Pancreas (tissue), 10 donors: ENCODE measurements at places on chromosomes 16 and 17. TPM values are rescaled to one million over a fixed set of nuclear protein-coding genes. Genes with fewer than 3 reads are reported as not detected.
A peak's percentile ranks its signal among the peaks of the same experiment; 100 is the strongest.

GRCh38 chr17:57954397-57955182 is 622 bp downstream of the CUEDC1 start:
- DNase-seq, result peak; percentile 62
- H3K4me1 ChIP-seq, result no peaks in the 10 kb centered on the region
- H3K27ac ChIP-seq, result peak overlapping the region; percentile 94

DNA sequence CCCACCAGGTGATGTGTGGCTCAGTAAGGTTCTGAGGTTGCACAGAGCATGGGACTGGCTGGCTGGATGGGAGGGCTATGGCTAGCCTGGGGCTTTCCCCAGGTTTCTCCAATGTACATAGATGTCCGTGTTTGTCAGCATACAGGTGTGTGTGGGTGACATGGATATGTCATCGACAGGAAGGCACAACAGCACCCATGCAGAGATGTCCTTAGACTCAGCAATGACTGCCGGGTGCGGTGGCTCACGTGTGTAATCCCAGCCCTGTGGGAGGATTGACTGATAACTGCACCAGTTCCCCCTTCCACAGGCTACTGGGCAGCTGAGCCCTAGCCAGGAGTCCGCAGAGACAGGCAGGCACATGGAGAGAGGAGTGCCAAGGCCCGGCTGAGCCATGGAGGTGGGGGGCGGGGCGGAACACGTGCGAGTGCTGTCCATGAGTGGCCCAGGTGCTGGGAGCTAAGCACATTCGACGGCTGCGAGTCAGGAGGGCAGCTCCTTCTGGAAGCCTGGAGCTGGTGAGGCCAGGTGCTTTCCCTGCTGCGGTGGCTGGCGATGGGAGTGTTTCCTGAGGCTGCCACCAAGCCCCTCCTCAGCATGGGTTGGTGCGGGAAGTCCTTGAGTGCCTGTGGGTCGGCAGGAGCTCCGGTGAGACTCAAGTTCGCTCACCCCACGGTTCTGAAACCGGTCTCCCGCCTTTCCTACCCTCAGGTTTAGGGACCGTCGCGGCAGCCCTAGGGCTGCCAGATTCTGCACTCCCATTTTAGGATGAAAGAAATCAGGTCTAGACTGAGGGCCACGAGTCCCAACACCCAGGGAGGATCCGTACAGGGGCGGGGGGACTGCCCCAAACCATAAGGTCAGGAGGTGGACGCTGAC is 858 bp upstream of the ASPSCR1 start:
- DNase-seq, result peak; percentile 79
- H3K4me3 ChIP-seq, result peak overlapping the region; percentile 76
- peaks cover 3% of the 10 kb centered on the region for H3K4me1 ChIP-seq
- H3K27me3 ChIP-seq, result no peaks in the 10 kb centered on the region

DNA sequence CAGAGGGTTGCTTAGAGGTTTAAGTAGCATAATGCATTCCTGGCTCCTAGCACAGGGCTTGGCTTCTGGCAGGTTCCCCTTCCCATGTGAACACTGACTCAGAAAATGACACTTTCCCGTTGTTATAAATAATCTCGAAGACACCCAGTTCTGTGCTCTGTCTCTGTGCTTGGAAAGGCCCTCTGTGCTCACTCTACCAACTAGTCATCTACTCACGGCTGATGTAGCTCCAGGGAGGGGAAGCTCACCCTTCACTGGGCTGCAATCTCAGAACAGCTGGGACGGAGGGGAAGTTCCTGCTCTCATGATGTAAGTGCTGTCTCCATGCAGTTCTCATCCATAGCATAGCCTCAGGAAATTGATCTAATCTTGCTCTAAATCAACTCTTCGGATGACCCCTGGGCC is 230.5 kb upstream of the ASIC2 start:
- no peaks in the 10 kb centered on the region for H3K4me1 ChIP-seq
- no peak overlapping the region for H3K27ac ChIP-seq
- DNase-seq, result no peak
- H3K27me3 ChIP-seq, result no peaks in the 10 kb centered on the region
- no peak overlapping the region for H3K4me3 ChIP-seq

- H3K4me3 ChIP-seq, result no peak overlapping the region
- H3K27ac ChIP-seq, result no peak overlapping the region
- no peak for DNase-seq
- H3K4me1 ChIP-seq, result no peaks in the 10 kb centered on the region
- H3K36me3 ChIP-seq, result no peaks in the 10 kb centered on the region
- no peaks in the 10 kb centered on the region for H3K27me3 ChIP-seq
Observed at GRCh38 chr17:78242024-78242742, 10.8 kb downstream of the TMEM235 start.

DNA sequence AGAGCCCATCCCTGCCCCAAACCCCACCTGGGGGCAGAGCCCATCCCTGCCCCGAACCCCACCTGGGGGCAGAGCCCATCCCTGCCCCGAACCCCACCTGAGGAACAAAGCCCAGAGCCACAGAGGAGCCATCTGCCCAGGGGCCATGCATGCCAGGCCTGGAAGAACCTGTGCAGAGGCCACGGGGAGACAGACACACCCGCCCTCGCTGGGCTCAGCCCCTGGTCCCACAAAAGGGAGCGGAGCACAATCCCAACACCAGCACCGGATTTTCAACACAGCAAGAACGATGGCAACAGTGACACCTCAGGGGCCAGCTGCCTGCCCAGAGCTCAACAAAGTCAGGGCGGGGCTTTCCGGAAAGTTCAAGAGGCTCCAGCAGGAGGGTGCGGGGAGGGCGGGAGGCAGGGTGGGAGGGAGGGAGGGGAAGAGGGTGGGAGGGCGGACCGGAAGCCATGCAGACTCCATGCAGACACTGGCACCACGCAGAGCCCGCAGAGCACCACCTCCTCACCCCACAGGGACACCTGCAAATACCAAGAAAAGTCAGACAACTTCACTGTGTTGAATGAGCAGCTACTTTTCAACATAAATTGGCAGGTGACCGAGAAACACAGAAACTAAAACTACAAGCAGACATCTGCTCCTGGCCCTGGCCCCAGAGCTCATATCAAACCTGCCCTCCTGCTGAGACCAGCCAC is 27.9 kb upstream of the C16orf95 start:
- peaks cover 38% of the 10 kb centered on the region for H3K36me3 ChIP-seq
- H3K4me3 ChIP-seq, result no peak overlapping the region
- H3K27ac ChIP-seq, result no peak overlapping the region
- no peaks in the 10 kb centered on the region for H3K27me3 ChIP-seq
- no peak for DNase-seq
- H3K4me1 ChIP-seq, result no peaks in the 10 kb centered on the region

Gene SMPD3
- 0.83 TPM for total RNA-seq

DNA sequence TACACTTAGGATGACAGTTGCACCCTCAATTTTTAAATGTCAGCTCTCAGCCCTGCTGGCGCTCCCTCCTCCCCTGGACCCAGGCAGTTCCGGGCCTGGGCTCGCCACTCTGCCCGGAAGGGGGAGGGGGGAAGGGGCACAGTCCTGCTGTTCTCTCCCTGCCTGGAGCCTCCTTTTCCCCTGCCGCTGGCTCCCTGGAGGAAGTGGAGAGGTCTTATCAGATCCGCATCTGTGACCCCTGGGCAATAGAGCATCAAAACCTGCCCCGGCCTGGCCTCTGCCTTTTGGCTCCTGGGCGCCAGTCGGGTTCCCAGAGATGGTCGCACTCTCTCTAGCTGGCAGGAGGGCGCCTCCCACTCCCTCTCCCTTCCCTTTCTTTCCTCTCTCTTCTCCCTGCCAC is 149.3 kb downstream of the IRF8 start:
- H3K36me3 ChIP-seq, result no peaks in the 10 kb centered on the region
- no peak overlapping the region for H3K27ac ChIP-seq
- no peaks in the 10 kb centered on the region for H3K4me1 ChIP-seq
- no peaks in the 10 kb centered on the region for H3K27me3 ChIP-seq
- DNase-seq, result no peak
- no peak overlapping the region for H3K4me3 ChIP-seq

DNA sequence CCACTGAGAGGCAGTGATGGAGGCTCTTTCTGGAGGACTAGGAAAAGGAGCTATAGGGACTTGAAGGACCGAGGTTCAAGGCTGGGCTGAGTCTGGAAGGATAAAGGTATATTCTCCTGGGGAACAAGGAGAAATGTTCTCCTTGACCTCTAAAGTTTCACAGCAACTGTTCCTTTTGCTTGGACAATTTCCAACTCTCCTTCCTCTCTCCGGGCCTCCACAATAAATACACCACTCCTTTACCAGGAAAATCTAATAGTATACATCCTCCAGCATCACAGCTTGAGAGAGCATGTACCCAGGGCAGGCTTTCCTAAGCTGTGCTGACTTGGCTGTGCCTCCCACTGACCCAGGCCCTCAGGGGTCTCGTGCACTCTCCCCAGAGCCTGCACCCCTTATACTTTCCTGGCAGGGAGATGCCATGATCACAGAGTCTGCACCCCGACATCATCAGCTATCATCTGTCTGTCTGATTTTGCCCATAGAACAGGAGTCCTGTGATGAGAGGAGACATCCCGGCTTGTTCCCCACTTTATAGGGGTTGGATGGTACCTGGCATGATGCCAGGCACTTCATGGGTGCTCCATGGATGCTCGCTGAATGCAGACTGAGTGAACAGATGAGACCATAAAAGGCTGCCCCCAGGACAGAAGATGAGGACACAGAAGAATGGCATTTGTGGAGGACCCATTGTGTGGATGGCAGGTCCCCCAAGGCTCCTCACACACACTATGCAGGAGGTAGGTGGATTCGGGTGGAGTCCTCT is 582.6 kb upstream of the CDH5 start:
- no peaks in the 10 kb centered on the region for H3K27me3 ChIP-seq
- DNase-seq, result no peak
- no peak overlapping the region for H3K4me3 ChIP-seq

- peak overlapping the region; percentile 33 for H3K4me3 ChIP-seq
- no peak overlapping the region for H3K27ac ChIP-seq
- H3K4me1 ChIP-seq, result peaks cover 25% of the 10 kb centered on the region
- H3K27me3 ChIP-seq, result no peaks in the 10 kb centered on the region
- peak; percentile 42 for DNase-seq
- H3K36me3 ChIP-seq, result no peaks in the 10 kb centered on the region
Observed at GRCh38 chr17:15261258-15261801, 3.8 kb downstream of the PMP22 start.

Gene CDK3
- total RNA-seq, result 3.3 TPM

GRCh38 chr17:550463-551180 is 164.0 kb downstream of the VPS53 start:
- no peak overlapping the region for H3K4me3 ChIP-seq
- H3K27me3 ChIP-seq, result no peaks in the 10 kb centered on the region
- H3K27ac ChIP-seq, result no peak overlapping the region
- H3K4me1 ChIP-seq, result no peaks in the 10 kb centered on the region
- no peaks in the 10 kb centered on the region for H3K36me3 ChIP-seq

DNA sequence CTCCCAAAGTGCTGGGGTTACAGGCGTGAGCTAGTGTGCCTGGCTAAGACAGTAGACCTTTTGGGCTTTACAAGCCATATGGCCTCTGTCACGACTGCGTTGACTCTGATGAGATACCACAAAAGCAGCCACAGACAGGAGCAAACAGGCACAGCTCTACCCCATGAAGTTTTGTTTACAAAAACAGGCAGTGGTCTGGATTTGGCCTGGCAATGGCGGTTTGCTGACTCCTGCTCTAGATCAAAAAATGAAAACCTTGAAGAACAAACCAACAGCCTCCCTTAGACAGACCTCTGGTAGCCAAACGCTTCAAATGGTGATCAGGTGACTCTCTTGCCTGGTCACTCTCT is 20.7 kb downstream of the SLC43A2 start:
- H3K27ac ChIP-seq, result no peak overlapping the region
- H3K36me3 ChIP-seq, result no peaks in the 10 kb centered on the region
- no peaks in the 10 kb centered on the region for H3K4me1 ChIP-seq

DNA sequence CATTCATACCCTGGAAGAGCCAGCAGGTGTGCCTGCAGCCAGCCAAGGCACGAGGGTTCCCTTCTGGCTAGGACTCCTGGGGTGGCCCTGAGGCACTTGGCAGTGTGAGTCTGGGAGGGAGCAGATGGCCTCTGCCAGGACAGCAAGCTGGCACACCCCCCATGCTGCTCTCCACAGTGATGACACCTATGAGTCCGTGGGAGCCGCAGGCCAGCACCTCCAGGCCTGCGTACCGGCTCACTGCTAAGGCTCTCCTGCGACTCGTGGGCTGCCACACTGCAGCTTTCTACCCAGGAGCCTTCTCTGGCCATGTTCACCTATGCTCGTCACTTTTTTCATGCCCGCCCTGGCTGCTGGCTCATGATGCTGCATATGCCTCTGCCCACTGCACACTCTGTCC is 68.1 kb downstream of the NDEL1 start:
- peaks cover 6% of the 10 kb centered on the region for H3K36me3 ChIP-seq
- no peaks in the 10 kb centered on the region for H3K4me1 ChIP-seq
- no peak overlapping the region for H3K4me3 ChIP-seq
- no peak for DNase-seq
- no peak overlapping the region for H3K27ac ChIP-seq

DNA sequence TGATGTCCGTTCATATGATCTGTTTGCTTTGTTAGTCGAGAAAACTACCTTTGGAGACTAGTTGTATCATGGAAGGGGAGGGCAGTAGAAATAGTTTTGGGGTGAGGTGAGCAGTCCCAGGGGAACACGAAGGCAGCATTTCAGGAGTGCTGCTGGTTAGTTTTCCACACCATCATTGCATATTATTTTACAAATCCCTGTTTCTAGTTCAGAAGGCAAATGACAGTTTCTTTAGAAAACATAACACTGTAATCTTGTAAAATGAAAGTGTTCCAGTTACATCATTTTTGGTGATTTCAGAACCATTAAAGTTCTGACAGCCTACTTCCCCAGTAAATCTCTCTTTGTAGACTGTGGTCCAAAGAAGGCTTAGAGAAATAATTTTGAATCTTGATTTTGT is 25.4 kb downstream of the BANP start:
- H3K36me3 ChIP-seq, result no peaks in the 10 kb centered on the region
- no peak overlapping the region for H3K27ac ChIP-seq
- DNase-seq, result no peak
- no peaks in the 10 kb centered on the region for H3K27me3 ChIP-seq
- H3K4me1 ChIP-seq, result no peaks in the 10 kb centered on the region

DNA sequence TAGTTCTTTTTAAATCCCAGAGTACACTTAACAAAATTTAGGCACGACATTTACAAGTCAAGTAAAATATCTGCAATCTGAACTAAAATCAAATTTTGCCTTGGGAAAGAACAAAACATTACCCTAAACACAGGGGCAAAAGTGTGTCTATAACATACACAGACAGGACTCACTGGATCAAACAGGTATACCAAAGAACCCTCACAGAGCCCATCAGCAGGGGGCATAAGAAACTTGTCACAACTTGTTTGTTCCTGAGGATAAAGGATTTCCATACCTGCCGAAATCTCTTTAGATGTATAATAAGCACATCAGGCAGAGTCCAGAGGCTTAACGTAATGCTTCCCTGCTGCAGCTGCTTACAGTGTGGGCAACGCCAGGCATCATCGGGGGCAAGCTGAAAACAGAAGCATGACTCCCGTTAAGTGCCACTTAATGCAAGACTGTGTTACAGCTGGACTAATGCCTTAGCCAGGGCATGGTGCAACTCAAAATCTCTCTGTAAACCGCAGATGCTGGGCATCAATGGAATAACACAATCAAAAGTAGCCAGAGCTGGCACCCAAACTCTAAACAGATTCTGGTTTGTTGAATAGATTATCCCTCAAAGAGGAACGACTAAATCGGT is 67.0 kb downstream of the USP31 start:
- H3K4me1 ChIP-seq, result no peaks in the 10 kb centered on the region
- H3K36me3 ChIP-seq, result peaks cover 6% of the 10 kb centered on the region
- H3K4me3 ChIP-seq, result no peak overlapping the region
- no peak for DNase-seq
- H3K27me3 ChIP-seq, result no peaks in the 10 kb centered on the region
- no peak overlapping the region for H3K27ac ChIP-seq

Gene C16orf74
- 0.41 TPM for total RNA-seq

Gene UTS2R
- not detected for total RNA-seq

GRCh38 chr16:68097088-68097487 is 11.9 kb downstream of the NFATC3 start:
- no peak overlapping the region for H3K4me3 ChIP-seq
- no peak overlapping the region for H3K27ac ChIP-seq
- no peaks in the 10 kb centered on the region for H3K36me3 ChIP-seq
- H3K27me3 ChIP-seq, result no peaks in the 10 kb centered on the region
